ENCODE measurements at places on chromosomes 6 and 20.

- no peak for DNase-seq
These were observed 29.5 kb downstream of the REPS1 start for GRCh38 chr6:138958595-138958994.

- no peak for DNase-seq
These were observed 325.9 kb downstream of the COL12A1 start for GRCh38 chr6:74879976-74880375.

GRCh38 chr20:2364044-2364443, 16.7 kb upstream of the TGM6 start:
- DNase-seq: no peak

GRCh38 chr6:23277521-23278179, 708.3 kb downstream of the HDGFL1 start:
- DNase-seq: no peak

DNA sequence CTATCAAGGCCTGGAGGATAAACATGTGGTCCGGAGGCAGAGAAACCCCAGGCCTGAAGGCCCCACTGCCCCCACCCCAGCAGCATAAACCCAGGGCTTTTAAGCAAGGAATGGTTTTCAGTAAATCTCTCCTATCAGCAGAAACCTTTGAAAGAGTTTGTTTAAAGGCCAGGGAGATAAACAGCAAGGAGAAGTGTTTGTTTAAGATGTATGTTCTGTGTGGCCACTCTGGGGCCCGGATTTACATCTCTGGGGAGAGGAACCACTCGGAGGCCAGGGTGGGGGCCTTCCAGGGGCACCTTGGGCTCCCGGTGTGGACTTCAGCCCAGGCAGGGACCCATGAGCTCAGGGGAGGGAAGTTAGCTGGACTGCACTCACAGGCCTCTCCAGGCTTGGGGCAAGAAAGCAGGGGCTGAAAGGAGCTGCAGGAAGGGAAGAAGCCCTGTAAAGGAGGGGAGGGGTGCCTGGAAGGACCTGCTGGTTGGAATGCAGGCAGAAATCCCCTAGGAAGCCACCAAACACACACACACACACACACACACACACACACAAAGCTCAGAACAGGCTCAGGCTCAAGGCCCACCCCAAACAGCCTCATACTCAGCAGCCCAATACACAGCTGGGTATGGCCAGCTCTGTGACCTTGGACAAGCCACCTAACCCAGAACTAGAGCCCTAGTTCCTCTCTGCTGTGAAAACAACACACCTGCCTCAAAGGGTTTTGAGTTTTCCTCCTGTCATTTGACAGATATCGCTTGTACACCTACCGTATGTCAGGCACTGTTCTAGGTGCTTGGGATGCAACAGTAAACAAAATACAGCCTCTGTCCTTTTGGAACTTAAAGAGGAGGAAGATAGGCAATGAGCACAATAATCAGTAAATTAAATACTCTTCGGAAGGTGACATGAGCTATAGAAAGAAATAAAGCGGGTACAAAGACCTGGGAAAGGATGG, 26.2 kb upstream of the FOXP4 start:
- DNase-seq: no peak
